ENCODE measurements at places on chromosomes 16 and 17.

DNA sequence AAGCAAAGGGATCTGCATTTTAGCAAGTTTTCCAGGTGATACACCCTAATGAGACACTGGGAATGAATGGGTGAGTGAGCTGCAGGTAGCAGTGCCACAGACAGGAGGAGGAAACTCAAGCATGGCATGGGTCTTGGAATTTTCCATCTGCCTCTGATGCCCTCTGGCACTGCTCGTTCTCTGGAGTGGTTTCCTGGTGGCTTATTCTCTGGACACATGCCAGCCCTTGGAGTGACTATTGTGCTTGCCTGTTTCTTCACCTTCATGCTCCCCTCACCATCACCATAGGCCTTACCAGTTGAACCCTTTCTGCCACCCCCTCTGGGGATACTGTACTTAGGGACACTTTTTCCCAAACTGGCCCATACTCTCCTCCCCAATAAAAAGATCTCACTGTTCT lies 1.6 kb downstream of the COASY start:
- no peak for DNase-seq

DNA sequence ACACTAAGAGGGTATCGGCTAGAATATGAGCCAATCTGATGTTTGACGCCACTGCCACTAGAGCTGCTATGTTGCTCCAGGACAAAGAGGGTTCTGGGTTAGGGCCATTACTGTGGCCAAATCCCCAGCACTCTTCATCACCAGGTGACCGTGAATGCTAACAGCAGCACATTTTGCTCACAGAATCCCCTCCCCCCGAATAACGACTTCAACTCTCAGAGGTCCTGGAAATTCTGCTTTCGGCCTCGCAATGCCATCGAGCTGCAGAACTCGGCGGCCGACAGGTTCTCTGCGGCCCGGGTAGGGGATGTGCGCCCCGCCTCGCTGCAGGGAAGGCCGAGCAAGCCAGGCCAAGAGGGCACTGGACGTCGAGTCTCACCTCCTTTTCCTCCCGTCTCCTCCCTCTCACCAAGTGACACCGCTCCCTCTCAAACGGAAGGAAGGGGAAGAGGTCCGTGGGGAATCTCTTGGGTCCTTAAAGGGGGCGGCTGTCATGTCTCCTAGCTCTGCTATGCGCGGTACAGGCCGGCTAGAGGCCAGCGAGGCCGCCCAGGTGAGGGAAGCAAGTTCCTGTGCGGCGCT lies 31.9 kb downstream of the CDK5R1 start:
- DNase-seq = no peak

DNA sequence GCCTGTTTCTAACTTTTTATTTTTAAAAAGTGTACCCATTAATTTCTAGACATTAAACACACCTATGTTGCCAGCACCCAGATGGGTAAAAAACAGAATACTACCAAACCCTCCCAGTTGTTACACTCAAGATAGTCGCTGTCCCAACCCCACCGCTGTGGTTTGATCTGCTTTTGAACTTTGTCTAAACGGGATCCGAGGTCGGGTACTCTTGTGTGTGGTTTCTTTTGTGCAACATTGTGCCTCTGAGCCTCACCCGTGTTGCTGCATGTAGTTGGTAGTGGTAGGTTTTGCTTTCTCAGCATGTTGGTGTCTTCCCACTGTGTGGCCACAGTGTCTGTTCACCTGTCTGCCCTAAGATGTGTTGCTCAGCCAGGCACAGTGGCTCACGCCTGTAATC lies 4.3 kb downstream of the KLHL36 start:
- DNase-seq = peak; percentile 31

DNA sequence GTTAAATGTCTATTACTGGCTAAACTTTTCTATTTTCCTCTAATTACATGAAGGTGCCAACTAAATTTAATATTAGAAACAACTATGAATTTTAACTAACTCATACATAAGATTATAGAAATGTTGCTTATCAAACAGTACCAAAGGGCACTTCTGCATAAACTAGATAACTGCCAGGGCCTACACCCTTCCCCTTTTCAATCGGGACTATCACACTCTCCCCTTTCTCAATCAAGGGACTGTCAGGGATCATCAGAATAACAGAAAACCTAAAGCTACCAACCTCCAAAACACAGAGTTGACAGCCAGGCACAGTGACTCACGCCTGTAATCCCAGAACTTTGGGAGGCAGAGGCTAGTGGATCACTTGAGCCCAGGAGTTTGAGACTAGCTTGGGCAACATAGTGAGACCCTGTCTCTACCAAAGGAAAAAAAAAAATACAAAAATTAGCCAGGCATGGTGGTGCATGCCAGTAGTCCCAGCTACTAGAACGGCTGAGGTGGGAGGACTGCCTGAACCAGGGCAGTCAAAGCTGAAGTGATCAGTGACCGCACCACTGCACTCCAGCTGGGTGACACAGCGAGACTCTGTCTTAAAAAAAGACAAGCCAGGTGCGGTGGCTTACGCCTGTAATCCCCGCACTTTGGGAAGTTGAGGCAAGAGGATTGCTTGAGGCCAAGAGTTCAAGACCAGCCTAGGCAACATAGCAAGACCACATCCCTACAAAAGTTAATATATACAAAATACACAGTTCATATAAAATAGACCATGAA lies 3.2 kb upstream of the PHLPP2 start:
- DNase-seq = no peak

- DNase-seq = no peak
Measured at GRCh38 chr17:55624772-55625433, 97.8 kb downstream of the TMEM100 start.

- no peak for DNase-seq
Measured at GRCh38 chr17:17196776-17197175, 9.4 kb downstream of the PLD6 start.

DNA sequence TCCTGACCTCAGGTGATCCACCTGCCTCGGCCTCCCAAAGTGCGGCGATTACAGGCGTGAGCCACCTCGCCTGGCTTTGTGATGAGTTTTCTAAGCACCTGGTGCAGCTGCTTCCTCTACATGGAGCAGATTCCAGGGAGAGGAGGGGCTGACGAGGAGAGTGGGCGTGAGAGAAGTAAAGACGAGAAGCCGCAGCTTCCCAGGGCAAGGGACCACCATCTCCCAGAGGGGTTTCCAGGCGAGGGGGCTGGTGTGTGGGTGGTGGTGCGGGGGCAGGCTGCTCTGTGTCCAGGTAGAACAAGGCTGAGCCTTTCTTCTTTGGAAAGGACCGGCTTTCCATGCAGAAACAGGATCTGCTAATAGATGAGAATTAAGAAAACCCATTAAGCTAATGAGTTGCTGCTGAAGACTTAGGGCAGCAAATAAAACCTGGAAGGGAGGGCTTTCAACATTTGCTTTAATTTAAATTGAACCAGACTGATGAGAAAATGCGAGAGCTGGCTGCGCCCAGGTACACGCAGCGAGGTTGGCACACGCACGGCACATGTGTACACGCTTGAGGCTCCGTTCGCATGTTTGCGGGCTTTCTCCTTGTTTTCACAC lies 236.7 kb downstream of the RBFOX3 start:
- no peak for DNase-seq

DNA sequence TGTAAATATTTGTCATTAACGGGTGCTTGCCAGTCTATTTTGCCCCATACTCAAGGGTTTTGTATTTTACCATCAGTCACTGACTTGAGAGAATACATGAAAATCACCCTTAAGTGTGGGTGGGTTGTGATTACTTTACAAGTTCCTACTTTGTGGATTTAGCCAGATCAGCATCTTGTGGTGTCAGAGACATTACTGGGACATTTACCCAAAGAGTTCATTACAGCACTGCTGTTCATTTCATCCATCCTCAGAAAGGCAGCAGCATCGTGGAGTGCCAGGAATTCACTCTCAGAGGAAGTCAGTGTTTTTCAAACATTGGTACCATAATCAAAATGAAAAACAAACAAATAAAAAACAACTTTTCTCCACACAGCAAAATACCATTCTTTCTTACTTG lies 110.8 kb downstream of the CNTNAP4 start:
- no peak for DNase-seq

GRCh38 chr17:55644346-55644745 lies 78.3 kb downstream of the TMEM100 start:
- no peak for DNase-seq

- no peak for DNase-seq
Measured at GRCh38 chr17:29933379-29933778, 3.4 kb upstream of the SSH2 start.

- no peak for DNase-seq
Measured at GRCh38 chr17:37743875-37744632, 805 bp downstream of the HNF1B start.

DNA sequence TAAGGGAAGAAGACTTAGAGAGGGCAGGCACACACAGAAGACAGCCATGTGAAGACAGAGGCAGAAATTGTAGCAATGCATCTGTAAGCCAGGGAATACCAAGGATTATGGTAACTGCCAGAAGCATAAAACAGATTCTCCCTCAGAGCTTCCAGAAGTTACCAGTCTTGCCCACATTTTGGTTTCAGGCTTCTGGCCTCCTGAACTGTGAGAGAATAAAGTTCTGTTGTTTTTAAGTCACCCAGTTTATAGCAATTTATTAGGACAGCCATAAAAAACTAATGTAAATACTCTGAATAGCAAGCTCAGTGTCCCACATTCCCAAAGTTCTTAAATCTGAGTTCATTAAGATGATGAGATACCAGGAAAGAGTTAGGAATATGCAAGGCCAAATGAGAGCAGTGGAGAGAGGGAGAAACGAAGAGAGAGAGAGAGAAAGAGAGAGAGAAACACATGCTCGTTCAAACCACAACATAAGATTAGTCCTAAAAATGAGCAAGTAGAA lies 123.4 kb downstream of the HS3ST3A1 start:
- no peak for DNase-seq

DNA sequence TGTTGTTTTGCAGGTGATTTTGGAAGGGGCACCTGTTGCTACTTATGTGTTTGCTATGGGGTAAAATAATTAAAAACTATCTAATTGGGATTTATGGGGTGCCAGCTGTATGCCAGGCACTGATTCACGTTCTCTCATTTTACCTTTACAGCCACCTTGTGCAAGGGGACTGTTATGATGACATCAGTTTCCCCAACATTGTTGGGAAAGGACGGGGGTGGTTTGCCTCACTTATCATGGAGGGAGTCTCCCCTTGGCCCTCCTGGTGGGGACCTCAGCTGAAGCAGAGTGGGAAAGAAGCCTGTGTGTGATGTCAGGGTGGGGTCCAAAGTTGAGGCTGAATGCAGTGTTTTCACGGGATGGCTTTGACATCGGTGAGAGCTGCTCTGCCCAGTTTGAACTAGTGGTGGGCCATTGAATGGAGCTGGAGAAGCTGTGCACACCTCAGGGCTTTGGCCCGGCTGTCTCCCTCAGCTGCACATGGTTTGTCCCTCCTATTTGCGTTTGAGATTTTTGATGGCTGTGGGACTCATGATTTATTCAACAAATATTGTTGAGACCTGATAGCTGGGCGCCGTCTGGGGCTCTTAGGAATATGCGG lies 36.1 kb downstream of the CMIP start:
- DNase-seq = no peak

DNA sequence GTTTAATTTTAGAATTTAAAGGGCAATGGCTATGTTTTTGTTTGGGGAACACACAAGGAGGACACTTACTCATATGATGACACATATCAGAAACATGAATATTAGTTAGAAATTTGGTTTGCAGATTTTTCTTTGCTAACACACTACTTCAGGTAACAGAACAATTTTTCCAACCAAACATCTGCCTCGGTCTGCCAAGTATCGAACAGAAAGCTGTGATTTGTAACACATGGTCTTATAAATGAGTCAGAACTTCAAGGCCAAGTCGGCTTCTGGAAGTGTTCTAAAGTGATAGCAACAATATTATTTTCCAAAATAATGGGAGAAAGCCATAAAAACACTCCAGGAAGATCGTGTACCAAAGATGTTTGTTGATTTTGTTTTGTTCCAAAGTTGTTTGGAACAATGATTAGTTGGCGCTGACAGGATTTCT lies 75.9 kb upstream of the PMFBP1 start:
- DNase-seq = no peak

DNA sequence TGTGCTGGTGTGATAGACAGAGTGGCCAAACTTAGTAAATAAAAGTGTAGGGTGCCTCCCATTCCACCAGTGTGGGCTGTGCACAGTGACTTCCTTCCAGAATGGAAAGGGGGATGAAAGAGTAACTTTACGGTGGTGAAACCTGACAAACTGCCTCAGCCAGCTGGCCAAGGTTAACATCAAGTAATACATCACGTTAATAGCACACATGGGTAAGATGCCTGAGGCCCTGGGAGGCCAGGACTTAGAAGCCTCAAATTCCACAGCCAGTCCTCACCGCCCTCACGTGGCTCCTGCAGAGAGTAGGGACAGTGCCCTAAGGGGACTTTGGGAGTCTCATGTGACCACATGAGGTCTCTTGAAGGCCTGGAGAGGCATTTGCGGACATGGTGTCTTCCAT lies 14.1 kb downstream of the RMI2 start:
- DNase-seq = no peak

DNA sequence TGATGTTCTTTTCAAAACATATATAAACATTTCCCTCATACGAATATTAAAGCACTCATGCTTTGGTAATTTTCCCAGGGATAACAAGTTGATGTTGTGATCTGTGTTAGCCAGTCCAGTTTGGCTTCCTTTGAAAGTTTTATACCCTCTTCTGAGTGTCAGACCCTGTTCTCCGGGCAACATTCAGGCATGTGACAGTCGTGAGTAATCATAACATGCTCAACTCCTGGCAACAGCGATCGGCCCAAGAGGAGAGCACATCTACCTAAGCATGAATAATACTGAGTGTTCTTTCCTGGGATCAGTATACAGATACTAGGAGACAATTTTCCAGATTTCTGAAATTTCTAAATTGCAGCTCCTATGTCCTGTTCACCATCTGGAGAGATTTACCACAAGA lies 1086.4 kb downstream of the CDH8 start:
- DNase-seq = no peak
